NCI-H345 (cell line): ENCODE measurements at places on chromosomes 5 and 9.

DNA sequence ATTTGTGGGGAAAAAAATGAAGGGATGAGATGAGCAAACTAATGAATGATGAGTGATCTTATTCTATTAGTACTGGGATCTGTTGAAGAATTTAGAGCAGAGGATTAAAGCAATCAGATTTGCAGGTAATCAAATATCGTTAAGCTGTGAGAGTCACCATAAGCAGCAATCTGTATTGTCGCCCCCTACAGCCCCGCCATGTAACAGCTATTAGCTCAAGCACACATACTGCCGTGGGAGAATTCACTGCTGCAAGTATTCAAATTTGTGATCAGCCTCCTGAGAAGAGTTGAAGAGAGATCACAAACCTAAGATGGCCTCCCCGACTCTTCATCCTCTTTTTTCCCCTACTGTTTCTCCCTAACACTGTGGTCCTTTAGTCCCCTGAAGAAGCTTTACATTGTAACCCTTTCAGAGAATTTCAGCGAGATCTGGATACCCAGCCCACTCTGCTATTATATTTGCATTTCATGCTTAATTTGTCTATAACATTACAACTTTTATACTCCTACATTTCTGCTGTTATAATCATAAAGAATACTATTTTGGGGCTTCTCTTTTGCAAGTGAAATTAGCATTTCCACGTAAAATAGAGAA, 28.5 kb upstream of the PHF24 start:
- peak; percentile 1 for DNase-seq

GRCh38 chr5:152277936-152278335, 127.1 kb downstream of the NMUR2 start:
- DNase-seq = no peak

DNA sequence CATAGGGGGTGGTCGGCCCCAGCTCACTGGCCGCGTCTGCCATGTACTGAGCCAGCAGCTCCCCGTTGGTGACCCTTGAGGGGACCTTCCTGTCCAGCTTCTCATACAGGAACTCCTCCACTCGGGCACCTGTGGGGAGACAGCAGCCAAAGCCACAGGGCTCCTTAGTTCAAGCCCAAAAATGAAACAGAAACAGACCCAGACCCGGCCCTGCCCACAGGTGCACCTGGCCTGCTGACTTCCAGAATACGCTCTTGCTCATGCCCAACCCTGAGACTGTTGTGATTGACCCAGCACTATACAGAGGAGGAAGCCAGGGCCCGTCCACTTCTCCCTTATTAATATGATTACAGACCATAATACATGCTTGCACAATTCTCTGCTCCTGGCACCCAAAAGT, 7.0 kb downstream of the SH3GLB2 start:
- DNase-seq = no peak

GRCh38 chr5:905139-905642, 12.5 kb downstream of the TRIP13 start:
- DNase-seq = no peak

DNA sequence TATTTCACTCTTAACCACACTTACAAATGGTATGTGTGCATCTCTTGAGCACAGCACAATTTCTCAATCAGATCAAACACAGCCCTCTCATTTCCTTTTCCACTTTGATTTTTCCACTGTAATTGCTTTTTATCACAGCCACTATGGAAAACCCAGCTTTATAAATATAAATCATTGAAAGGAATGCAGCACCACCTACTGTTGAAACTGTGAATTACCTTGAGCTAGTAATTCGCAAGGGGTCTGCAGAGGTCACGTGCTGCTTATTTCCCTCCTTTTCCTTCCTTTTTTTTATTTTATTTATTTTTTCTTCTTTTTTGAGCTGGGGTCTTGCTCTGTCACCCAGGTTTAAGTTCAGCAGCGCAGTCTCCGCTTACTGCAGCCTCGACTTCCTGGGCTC, 76.9 kb downstream of the CDH6 start:
- DNase-seq = peak; percentile 32

GRCh38 chr9:137751616-137752015, 126.0 kb upstream of the CACNA1B start:
- no peak for DNase-seq

- no peak for DNase-seq
Observed at GRCh38 chr9:129776566-129776937, 23.7 kb upstream of the PTGES start.

GRCh38 chr5:150499437-150499956, 8.4 kb upstream of the NDST1 start:
- DNase-seq = no peak

DNA sequence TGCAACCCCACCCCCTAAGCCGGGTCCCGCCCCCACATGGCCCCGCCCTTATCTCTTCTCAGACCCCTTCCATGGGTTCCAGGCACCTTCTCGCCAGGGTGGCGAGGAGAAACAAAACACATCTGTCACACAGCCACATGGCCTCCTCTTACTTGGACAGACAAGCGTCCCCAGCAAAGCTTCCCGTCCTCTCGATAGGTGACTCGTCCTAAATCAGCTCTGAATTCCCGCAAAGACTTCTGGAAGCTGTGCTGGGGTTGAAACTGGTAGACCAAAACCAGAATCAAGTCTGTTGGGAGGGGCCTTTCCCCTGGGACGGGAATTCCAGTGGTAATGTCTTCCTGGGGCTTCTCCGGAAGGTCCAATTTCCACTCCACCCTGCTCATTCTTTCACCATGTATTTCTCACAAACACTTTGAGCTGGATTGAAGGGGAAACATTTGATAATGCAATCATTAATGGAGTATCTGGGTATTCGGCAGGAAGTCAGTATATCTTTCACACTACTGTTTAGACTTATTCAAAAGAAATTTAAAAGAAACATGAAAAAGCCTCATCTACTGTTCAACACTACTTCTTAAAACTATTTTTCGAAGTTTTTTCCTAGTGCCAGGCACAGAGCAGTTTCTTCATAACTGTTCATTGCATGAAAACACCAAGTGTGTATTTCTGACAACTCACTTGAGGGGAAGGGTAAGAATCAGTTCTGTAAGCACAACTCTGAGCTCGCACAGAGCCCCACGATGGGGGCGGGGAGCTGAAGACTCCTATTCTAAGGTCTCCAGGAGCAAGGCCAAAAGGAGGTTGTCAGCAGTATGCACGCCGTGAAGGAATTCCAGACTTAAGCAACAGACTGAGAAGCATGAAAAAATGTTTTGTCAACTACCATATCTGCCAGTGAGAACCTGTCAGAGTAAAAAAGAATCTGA, 644 bp upstream of the CTNNAL1 start:
- DNase-seq = no peak
